GM12891 (cell line): ENCODE measurements at places on chromosomes 13 and 19.

DNA sequence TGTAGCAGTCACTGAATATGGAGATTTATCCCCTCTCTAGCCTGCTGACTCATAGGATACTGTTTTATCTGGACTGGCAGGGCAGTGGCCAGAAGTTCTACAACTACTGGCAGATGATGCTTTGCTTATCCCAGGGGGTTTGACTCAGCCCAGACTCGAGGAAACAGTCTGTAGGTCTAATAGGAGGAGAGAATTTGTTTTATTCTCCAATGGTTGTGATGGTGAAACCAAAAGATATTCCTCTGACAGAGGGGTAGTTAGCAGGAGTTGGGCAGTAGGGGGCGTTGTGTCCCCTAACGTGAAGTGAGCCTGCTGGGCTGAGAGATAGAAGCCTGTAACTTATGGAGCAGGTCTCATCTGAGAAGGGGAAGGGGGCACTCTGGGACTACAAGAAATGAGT lies 74.9 kb downstream of the WTIP start:
- no peak for DNase-seq

DNA sequence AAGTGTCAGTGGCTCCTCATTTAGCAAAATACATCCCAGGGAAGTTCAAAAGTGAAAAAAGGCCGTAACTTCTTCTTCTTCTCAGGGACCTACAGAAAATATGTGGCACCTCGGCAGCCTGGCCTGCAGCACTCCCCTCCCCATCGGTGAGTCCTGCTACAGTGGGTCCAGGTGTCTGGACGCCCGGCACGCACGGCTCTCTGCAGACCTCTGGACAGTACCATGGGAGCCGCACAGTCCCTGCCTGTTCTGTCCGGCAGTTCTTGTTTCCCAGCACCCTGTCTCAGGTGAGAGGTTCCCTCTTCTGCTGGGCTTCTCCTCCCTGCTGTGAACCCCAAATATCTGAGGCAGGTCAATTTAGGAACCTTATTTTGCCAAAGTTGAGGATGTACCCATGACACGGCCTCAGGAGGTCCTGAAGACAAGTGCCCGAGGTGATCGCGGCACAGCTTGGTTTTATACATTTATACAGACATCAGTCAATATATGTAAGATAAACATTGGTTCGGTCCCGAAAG lies 36.8 kb upstream of the ALOX5AP start:
- DNase-seq: no peak

- no peak for DNase-seq
Observed at GRCh38 chr13:51618626-51619025, 34.4 kb downstream of the WDFY2 start.

DNA sequence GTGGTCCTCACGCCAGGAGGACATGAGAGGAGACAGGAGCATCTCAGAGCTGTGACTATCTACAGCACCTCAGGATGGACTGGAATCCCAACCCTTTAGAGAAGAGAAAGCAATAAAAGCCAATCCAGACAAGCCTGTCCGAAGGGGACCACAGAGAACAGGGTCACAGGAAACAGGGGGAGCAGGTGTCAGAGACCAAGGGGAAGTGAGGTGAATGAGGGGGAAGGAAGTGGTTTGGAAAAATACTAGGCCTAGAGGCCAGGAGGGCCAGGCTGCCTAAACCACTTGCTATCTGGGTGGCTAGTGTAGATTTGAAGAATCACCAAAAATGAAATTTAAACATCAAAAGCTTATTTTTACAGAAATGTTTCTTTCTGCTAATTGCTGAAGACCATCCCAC lies 16.2 kb downstream of the TMTC4 start:
- no peak for DNase-seq

- DNase-seq: no peak
Observed at GRCh38 chr13:28056970-28057712, 43.2 kb downstream of the FLT3 start.

GRCh38 chr19:5114727-5115126 lies 145.8 kb downstream of the KDM4B start:
- no peak for DNase-seq

GRCh38 chr13:23025864-23026608 lies 154.7 kb upstream of the SGCG start:
- DNase-seq: no peak

GRCh38 chr13:79485014-79485811 lies 4.3 kb downstream of the NDFIP2 start:
- DNase-seq: no peak

DNA sequence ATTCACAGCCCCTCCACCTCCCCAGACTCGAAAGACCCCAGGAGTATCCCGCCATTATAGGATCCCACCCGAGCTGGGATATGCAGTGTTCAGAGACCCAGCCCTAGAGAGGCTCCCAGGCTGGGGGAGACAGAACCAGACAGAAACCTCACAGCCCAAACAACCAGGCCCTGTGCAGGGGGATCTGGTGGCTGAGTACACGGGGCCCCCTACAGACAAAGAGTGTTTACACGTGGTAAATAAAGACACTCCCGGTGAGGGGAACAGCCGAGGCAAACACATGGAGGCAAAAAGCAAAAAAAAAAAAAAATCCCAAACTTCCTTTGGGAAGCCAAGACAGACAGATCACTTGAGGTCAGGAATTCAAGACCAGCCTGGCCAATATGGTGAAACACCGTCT lies 25.1 kb downstream of the TINCR start:
- no peak for DNase-seq

GRCh38 chr13:19984430-19985218 lies 26.1 kb downstream of the ZMYM2 start:
- no peak for DNase-seq

- no peak for DNase-seq
Observed at GRCh38 chr19:31104451-31104850, 244.8 kb downstream of the TSHZ3 start.

GRCh38 chr13:108682714-108683113 lies 53.3 kb downstream of the MYO16 start:
- no peak for DNase-seq

GRCh38 chr13:62173958-62174357 lies 758.3 kb upstream of the PCDH20 start:
- no peak for DNase-seq

DNA sequence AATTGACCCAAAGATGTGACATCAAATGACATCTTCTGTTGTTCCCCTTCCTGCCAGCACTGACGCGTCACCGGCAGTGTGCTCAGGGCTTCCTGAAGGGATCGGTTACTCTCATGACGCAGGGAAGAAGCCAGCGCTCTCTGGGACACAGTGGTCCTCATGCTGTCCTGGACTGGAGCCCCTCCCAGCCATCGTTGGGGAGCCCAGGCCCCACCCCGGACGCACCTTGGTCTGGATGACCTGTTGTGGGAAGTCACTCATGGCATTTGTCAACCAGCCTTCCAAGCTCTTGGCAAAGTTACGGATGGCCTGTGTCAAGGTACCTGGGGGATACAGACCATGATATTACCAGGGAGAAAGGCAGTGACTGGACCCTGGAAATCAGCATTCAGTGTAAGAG lies 26.0 kb upstream of the RANBP3 start:
- DNase-seq: no peak

- DNase-seq: no peak
Observed at GRCh38 chr13:93305886-93306285, 79.3 kb downstream of the GPC6 start.

DNA sequence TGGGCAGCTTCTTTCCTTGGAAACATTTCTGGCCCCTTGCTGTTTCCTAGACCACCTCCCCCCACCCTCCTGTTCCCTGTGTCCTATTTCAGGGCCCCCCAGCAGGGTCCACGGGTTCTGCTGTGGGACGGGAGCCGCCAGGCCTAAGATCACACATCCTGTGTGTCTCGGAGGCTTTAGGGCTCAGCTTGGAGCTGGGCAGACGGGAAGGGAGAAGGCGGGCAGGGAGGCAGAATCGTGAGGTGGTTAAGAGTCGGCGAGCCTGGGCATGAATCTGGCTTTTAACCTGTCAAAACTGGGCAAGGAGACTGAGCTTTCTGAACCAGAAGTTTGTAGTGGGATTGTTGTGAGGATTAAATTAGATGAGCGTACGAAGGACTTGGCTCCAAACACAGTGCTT lies 4.8 kb downstream of the KCNC3 start:
- no peak for DNase-seq

DNA sequence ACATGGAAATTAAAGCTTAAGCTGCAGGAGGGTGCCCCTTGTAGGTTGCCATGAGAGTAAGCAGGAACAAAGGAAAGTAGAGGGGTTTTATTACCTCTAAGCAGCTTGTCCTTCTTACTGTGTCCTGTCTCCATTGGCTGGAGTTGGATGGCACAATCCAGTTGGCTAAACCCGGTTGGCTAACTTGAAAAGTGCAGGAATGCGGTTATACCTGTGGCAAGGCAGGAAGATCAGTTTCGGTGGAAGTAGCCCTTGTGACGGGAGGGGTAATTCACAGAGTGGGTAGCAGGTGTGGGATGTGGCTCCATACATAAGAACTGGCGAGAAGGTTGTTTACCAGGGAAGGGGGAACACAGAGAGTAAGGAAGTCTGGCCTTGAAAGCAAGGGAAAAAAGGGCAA lies 3.2 kb downstream of the ZNF726 start:
- no peak for DNase-seq

DNA sequence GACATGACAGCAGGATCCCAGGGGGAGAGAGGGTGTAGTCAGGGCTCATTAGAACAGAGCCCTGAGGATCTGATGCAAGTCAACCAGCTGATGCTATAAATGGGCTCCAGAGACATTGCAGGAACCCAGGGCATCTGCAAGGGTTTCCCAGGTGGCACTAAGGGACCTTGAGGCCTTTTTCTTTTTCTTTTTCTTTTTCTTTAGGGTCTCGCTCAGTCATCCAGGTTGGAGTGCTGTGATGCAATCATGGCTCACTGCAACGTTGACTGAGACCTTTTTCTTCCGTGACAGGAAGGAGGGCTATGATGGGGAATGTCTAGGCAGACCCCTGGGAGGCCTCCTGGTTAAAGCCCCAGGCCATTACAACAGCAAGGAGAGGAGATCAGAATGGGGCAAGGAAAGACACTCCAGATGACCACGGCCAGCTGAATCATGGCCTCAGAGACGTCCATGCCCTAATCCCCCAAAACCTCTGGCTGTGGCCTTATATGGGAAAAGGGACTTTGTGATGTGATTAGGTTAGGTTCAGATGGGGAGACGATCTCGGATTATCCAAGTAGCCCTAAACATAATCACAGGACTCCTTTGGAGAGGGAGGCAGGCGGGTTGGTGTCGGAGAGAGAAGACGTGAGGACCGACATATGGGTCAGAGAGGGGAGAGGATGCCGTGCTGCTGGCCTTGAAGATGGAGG lies 4.5 kb upstream of the FCGRT start:
- DNase-seq: no peak

- no peak for DNase-seq
Observed at GRCh38 chr19:1866693-1867348, 3.4 kb upstream of the KLF16 start.

- peak; percentile 63 for DNase-seq
Observed at GRCh38 chr19:43780706-43781525, at the start of gene KCNN4. Gene KCNN4, minus strand, starts transcription at chr19:43780973. Its CDS starts 112 bp downstream, at chr19:43780861.

GRCh38 chr19:58491393-58491792 lies 15.2 kb downstream of the ZNF446 start:
- DNase-seq: no peak

DNA sequence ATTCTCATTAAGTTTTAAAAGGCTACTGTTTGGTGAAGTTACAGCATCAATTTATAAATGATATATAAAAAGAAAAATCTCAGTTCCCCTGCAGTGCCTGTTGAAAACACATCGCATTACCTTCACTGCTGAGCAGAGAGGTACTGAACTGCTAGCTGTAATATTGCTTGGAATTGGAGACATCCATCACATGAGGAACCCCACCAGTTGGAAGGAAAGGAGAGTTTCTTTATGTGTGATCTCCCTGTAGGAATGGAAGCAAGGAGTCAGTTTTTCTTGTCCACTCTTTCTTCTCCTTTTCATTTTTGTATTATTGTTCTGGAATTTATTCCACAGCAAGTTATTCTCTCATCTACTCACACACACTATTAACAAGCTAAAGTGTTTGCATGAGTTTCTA lies 1586.0 kb upstream of the PRR20A start:
- no peak for DNase-seq

GRCh38 chr13:73059460-73060250 lies 850 bp downstream of the KLF5 start:
- peak; percentile 42 for DNase-seq

- no peak for DNase-seq
Observed at GRCh38 chr13:49530457-49530856, 34.7 kb downstream of the PHF11 start.

- DNase-seq: no peak
Observed at GRCh38 chr19:55433292-55433691, 9.8 kb downstream of the SHISA7 start.

- no peak for DNase-seq
Observed at GRCh38 chr13:84845907-84846619, 953.2 kb downstream of the SLITRK6 start.

- DNase-seq: no peak
Observed at GRCh38 chr13:91112924-91113277, 234.6 kb upstream of the MIR17HG start.

- no peak for DNase-seq
Observed at GRCh38 chr13:95106562-95106961, 194.7 kb downstream of the ABCC4 start.

- no peak for DNase-seq
Observed at GRCh38 chr13:98240135-98240534, 63.1 kb upstream of the RNF113B start.

- DNase-seq: no peak
Observed at GRCh38 chr13:95754069-95754468, 77.1 kb downstream of the DNAJC3 start.

DNA sequence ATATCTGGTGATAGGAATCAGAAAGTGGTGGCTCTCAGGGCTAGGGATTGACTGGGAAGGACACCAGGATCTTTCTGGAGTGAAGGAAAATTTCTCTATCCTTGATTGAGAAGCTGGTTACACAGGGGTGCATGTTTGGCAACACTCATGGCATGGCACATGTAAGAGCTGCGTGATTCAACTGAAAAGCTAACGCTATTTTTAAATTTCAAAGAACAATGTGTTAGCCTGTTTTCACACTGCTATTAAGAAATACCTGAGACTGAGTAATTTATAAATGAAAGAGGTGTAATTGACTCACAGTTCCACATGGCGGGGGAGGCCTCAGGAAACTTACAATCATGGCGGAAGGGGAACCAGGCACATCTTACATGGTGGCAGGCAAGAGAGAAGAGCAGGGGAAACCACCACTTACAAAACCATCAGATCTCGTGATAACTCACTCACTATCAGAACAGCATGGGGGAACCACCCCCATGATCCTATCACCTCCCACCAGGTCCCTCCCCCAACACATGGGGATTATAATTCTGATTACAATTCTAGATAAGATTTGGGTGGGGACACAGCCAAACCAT lies 7.4 kb downstream of the SIGLEC8 start:
- no peak for DNase-seq

- no peak for DNase-seq
Observed at GRCh38 chr13:74077792-74078191, 56.4 kb downstream of the KLF12 start.

DNA sequence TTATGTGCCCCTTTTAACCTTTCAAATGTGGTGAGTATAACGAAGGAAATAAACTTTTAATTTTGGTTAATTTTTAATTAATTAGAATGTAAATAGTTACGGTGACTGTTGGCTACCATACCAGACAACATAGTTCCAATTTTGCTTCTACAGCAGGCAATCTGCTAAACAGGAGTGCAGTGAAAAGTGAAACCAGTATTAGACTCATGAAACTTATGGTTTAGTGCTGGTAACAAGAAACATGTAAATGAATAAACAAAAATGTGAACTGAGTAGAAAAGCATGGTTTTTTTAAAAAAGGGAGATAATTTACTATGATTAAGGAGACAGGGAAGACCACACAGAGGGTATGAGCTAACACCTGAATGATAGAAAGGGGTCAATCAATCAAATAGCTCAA lies 478.4 kb downstream of the PCDH9 start:
- no peak for DNase-seq

- no peak for DNase-seq
Observed at GRCh38 chr13:84844473-84844872, 954.7 kb downstream of the SLITRK6 start.

GRCh38 chr13:98105929-98106336 lies 37.0 kb upstream of the FARP1 start:
- no peak for DNase-seq
